BJ (cell line): ENCODE measurements at places on chromosomes 4 and X.
A peak's percentile ranks its signal among the peaks of the same experiment; 100 is the strongest.

GRCh38 chr4:80229590-80229989 lies 32.3 kb downstream of the PRDM8 start:
- DNase-seq: no peak

DNA sequence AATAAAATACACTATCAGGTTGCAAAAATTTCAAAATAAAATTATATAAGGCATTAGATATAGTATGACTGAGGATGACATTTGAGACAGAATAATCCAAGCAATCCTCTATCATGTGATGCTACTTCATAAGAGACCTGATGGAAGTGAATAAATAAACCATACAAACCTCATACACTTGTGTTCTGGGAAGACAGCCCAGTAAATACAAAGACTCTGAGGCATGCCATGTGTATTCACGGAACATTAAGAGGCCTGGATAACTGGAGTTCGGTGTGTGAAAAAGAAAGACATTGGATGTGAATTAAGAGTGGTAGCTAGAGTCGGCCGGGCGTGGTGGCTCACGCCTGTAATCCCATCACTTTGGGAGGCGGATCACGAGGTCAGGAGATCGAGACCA lies 364.2 kb downstream of the ADAM29 start:
- no peak for DNase-seq

DNA sequence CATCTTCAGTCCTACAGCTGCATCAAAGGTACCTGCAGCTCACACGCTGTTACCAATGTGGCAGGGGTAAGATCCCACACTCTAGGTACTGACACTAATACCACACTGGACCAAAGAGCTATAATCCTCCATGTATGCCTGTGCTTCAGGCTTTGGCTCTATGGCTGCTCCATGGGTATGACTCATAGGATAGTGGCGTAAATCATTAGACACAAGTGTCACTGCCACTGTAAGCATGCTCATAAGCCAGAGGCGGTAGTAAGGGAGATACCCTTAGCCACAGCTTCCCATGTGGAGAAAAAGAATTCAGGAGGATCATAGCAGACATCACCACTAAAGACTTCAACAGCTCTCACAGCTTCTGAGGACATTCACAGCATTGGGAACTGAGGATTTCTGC lies 287.5 kb downstream of the ACTRT1 start:
- DNase-seq: no peak

DNA sequence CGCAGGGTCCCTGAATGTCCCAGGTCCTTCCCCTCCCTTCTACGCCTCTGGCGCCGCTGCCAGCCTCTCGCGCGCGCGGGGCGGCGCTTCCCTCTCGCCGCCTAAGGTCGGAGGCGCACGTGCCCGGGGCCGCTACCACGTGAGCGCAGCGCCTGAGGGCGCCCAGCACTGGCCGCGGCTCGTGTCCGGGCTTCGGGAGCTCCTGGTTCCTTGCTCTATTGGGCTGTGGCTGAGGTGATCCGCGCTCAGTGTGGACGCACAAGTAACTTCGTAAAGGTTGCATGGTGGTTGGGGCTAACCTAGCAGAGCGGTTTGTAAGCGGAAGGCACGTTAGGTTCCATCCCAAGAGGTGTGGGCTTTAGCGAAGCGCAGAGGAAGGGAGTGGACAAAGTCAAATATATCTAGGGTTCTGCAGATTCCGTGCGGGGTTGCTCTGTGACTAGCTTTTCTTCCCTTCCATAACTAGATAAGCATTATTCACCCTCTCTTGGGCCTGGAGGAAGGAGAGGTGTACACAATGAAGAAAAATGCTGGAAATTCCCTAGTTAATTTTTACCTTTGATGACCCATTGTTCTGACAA lies 1.8 kb downstream of the TLL1 start:
- DNase-seq: no peak

- DNase-seq: peak; percentile 29
Measured at GRCh38 chr4:33780952-33781791, 2463.1 kb downstream of the ARAP2 start.

DNA sequence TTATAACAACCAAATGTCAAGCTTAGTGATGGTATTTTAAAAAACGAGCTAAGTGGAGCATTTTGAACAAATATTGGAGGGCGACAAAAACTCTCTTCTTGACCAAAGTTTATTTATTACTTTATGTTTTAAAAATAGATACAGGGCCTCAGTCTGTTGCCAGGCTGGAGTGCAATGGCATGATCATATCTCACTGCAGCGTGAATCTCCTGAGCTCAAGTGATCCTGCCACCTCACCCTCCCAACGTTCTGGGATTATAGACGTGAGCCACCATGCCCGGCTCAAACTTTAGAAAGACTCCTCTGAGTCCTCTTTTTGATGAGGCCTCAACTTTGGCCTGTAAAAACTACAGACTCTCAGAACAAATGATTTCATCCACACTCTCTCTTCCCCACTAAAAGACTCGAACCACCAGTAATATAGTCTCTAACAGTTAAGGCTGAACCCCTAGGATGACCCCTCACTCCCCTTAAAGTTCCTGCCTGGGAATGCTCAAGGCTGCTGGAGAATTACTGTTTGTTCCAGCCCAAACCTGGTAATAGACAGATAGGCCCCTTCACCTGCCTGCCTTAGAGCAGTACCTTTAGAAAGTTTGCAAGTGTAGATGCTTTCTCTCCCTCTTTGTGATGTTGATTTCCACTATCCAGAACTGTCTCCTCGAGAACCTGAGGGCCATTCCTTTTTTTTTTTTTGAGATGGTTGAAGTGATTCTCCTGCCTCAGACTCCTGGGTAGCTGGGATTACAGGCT lies 55.3 kb upstream of the HPSE start:
- no peak for DNase-seq

GRCh38 chr4:100497791-100498190 lies 20.0 kb downstream of the EMCN start:
- DNase-seq: no peak

- no peak for DNase-seq
Measured at GRCh38 chrX:129797251-129797906, 17.6 kb downstream of the SASH3 start.

GRCh38 chr4:74338792-74339333 lies 26.1 kb upstream of the EREG start:
- no peak for DNase-seq

- DNase-seq: no peak
Measured at GRCh38 chrX:115017455-115017854, at the start of gene IL13RA2. IL13RA2 (minus strand) TSS chrX:115017616; CDS start chrX:115017269, 347 bp downstream.

GRCh38 chrX:78950009-78950835 lies 5.0 kb downstream of the P2RY10 start:
- no peak for DNase-seq

DNA sequence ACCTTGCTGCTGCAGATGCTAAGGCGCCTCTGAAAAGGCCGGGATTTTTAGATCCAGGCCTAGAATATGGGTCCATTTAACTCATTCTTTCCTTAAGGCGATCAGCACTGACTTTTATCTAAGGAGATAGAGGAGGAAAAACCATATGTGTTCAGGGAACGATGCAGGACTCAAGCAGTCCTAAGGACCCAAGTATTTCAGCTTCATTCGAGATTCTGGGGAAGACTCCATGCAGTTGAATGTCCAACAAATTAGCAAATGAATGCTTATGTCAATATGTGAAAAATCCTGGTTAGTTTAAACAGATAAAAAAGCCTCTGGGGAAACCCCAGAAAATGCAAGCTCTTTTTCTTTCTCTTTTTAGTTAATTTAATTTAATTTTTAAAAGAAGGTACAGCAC lies 36.0 kb downstream of the HELT start:
- no peak for DNase-seq

DNA sequence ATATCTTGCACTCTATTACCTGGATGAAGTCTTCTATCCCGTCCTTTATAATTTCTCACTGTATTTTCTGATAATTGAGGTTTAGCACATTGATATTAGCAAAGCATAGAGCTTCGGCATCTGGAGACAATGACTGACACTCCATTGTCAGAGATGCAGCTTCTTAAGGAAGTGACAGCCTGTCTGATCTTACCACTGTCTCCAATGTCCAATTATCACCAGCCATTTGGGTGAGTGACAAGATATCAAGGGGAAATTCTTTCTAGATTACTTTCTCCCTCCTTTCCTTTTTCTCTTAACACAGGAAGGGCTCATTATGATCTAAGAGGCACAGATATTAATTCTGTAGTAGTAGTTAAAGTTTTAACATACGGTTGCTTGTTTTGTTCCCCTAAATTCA lies 86.4 kb downstream of the LDB2 start:
- no peak for DNase-seq

- no peak for DNase-seq
Measured at GRCh38 chrX:38138900-38139299, 81.8 kb downstream of the SRPX start.

DNA sequence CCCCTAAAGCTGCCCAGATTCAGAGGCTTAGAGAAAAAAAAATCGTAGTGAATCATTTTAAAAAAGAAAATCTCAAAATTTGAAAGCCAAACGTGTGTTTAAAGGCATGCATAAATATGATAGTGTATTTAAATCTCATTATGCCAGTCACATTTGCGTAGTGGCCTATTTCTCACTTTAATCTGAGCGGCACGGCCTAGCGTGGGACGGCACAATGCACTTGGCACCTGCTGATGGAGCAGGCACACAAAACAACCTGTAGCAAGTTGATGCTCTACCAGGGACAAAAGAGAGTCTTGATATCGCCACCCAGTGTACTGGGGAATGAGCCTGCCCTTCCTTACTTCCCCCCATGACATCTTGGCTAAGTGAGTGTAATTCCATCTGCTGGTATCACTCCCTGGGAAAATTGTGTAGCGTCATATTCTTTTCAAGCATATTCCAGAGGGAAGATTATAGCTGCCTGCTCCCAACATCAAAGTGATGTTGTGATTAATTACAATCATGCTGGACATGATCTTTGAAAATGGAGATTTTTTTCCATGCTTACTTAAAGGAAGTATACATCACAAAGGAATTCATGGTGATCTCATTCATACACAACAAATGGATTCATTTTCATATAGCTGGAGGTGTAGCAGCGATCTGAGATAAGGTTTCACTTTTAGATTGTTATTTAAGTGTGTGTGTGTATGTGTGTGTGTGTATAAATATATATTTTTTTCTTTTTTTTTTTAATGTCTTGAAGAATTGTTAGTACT lies 138.8 kb downstream of the DCTD start:
- no peak for DNase-seq

DNA sequence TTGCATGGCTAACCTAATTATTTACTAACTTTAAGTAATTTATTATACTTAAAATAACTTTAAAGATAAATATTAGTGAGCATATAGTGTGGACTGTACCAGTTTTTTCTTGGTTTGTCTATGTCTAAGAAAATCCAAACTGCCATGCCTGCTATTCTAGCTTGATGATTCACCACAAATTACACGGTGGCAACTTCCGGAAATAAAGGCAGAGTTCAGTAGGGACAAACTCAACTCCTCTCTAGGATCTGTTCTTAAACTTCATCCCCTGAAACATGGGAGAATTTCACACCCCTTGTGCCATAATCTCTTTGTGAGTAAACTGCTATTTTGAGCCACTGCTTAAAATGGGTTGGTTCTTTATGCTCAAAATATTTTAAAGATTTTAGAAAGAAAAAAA lies 213.6 kb upstream of the NRK start:
- no peak for DNase-seq

DNA sequence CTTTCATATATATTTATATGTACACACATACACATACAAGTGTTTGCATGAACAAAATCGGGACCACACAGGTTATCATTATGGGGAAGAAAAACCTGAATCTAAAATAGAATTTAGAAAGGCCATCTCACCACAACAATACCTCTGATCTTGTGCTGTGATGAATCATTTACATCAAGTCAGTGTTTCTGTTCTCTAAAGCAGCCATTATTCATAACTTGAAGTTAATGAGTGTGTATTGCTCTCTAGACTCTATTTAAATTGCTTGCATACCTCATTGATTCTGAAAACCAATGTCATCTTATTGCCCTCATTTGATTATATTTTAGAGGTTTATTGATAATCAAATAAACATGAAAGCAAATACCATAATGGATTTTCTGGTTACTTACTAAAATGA lies 71.6 kb downstream of the FAM114A1 start:
- DNase-seq: no peak

DNA sequence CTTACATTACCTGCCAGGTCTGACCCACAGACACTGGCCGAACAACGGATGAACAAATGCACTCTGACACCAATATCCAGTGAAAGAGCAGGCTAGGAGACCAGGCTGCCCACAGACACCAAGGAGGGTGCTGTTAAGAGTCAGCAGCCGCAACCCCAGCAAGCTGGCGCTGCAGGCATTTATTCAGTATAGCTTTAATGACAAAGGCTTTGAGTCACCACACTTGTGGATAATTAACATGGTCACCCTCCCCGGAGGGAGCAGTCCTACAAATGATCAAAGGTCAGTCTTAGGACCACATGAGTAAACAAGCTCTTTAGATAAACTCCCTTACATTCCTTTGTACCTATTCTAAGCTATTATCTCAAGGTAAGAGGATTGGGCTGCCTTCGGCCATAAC lies 368.5 kb upstream of the GRID2 start:
- DNase-seq: no peak

GRCh38 chrX:96027407-96027806 lies 657.2 kb upstream of the DIAPH2 start:
- no peak for DNase-seq

DNA sequence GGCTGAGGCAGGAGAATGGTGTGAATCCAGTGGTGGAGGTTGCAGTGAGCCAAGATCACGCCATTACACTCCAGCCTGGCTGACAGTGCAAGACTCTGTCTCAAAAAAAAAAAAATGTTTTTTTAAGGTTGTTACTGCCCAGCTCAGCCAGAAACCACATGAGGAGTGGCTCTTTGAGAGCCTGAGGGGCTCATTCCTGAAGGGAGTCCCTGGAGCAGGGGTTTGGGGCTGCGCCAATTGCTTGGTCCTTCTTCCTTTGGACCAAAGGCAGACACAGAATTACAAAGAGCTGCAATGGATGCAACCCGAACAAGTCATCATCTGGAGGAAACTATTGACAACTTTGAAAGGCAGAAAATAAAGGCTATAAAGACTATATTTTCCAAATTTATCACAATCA lies 60.6 kb upstream of the WWC2 start:
- DNase-seq: no peak

GRCh38 chr4:128468123-128468989 lies 180.7 kb upstream of the PGRMC2 start:
- peak; percentile 72 for DNase-seq

- DNase-seq: no peak
Measured at GRCh38 chr4:64642936-64643335, 233.7 kb upstream of the TECRL start.

- DNase-seq: no peak
Measured at GRCh38 chr4:180650273-180650672, 1592.9 kb upstream of the TENM3 start.

GRCh38 chr4:136847881-136848621 lies 684.2 kb downstream of the PCDH18 start:
- DNase-seq: no peak
